Anterior cingulate cortex (tissue), 58 donors: ENCODE measurements at places on chromosomes 3 and 15.
A peak's percentile ranks its signal among the peaks of the same experiment; 100 is the strongest.

- DNase-seq: peak; percentile 56
Observed at GRCh38 chr15:78049691-78050440, 27.6 kb downstream of the TBC1D2B start.

- no peak for DNase-seq
Observed at GRCh38 chr3:196246612-196247308, 30.4 kb downstream of the SLC51A start.

GRCh38 chr3:15121936-15122335 is 23.0 kb upstream of the RBSN start:
- DNase-seq: no peak

DNA sequence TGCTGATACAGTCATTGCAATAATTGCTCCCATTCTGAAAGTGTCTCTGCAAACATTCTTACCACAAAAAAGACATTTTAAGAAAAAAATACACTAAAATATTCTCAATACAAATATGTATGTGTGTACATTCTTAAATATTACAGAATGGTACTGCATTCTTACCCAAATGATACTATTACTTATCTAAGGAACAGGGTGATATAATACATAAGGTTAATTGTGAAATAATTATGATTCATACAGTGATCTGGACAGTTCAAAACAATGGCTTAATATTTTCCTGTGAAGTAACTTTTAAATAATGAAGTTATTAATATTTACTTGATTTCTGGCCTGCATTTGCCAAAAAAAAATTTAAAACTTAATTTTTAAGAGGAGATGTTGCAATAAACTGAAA is 694.6 kb downstream of the TUSC7 start:
- no peak for DNase-seq

GRCh38 chr3:24191801-24192403 is 246.8 kb downstream of the NR1D2 start:
- DNase-seq: no peak

- DNase-seq: no peak
Observed at GRCh38 chr15:40766906-40767837, 2.6 kb upstream of the C15orf62 start.

DNA sequence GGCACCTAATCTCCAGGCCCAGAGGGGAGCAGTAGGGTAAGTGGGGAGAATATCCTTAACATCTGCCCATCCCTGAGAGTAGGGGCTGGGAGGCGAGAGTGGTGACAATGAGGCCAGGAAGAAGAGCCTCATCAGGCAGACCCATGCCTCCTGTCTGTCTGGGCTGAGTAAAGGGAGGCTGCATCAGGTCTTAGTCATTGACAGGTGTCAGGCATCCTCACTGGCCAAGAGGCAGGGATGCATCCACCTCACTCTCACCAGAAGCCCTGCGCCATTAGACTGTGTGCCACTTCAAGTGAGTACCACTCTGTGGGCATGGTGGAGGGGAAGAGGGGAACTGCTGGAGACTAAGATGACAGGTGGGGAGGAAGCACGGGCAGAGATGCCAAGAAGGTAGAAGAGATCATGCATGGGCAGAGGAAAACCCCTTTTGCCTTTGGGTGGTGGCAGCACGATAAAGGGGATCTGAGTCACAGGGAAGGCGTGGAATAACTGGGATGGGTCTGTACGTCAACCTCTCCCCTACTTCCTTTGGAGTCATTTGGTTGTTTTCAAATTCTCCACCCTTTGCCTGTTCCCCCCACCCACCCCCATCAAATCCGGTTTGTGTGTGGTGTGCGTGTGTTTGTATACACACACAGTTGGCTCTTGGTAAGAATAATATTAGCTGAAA is 14.1 kb downstream of the ANAPC13 start:
- DNase-seq: no peak

DNA sequence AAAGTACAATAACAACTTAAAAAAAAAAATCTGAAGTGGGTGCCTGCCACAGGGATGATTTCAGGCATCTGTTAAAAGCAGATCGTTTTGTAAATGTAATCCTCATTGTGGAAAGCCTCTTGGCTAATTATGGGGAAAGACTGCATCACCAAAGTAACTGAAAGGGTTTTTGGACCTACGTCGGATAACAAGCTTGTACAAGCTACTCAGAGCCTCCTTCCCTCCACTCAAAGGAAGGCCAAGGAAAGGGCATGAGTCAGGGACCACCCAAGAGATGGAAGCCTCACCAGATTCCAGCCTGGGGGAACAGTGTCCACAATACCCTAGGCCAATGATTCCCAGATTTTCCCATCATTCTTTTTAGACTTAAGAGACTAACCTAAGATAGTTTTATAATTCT is 84.3 kb downstream of the ATP1B3 start:
- DNase-seq: no peak

DNA sequence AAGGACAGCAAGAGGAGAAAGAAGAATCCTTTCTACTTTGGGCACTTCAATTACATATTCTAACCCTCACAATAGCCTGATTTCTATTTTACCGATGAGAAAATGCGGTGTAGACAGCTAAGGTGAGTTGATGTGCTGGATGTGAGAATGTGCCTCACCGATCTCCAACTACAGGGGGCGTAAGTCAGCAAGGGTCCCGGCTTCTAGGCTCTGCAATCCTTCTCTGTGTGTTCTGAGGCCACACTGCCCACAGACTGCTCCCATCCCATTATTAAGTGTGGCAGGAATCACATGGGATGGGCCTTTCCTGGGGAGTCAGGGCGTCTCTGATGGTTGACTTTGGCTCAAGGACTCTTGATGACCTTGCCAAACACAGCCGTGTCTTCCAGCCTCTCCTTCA is 23.6 kb upstream of the RPL35A start:
- DNase-seq: no peak

DNA sequence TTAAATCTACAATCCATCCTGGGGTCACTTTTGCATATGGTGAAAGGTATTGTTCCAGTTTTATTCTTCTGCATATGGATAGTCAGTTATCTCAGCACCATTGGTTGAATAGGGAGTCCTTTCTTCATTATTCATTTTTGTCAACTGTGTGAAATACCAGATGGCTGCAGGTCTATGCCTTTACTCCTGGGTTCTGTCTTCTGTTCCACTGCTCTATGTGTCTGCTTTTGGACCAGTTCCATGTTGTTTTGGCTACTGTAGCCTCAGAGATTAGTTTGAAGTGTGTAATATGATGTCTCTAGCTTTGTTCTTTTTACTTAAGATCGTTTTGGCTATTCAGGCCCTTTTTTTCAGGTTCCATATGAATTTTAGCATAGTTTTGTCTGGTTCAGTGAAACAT is 795.8 kb downstream of the OTOL1 start:
- no peak for DNase-seq

DNA sequence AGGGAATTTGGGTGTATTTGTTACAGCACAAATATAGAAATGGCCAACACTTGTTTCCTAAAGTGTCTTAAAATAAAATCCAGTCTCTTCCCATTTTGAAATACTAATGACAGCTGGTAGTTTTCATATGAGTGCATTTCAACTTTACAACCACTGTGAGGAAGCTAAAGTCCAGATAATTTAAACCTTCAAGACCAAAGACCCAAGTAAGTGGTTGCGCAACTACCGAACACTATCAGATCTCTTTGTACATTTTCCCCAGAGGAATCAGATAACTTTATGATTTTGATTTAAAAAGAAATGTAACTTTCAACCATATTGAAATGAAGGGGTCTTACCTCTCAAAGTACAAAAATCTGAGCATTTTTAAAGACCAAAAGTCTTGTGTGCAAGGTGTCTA is 14.3 kb downstream of the BCL2L10 start:
- DNase-seq: no peak

GRCh38 chr3:140863580-140864009 is 78.0 kb upstream of the SLC25A36 start:
- no peak for DNase-seq

GRCh38 chr15:98124581-98124980 is 164.1 kb downstream of the ARRDC4 start:
- no peak for DNase-seq

DNA sequence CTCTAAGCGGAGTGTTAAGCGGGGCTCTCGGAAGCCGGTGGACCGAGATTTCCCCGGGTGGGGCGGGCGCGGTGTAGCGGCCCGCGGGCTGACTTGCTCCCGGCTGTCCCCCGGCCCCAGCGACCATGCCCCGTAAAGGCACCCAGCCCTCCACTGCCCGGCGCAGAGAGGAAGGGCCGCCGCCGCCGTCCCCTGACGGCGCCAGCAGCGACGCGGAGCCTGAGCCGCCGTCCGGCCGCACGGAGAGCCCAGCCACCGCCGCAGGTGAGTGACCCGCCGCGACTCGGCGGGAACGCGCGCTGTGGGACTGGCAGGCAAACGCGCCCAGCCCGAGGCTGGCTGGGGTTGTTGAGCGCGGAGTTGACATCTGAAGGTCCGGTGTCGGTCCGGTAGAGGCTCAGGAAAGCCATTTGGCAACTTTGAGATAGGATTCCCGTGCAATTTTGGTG is 1.3 kb downstream of the SMC4 start:
- no peak for DNase-seq

- peak; percentile 57 for DNase-seq
Observed at GRCh38 chr3:42032693-42033349, 58.3 kb upstream of the TRAK1 start.

DNA sequence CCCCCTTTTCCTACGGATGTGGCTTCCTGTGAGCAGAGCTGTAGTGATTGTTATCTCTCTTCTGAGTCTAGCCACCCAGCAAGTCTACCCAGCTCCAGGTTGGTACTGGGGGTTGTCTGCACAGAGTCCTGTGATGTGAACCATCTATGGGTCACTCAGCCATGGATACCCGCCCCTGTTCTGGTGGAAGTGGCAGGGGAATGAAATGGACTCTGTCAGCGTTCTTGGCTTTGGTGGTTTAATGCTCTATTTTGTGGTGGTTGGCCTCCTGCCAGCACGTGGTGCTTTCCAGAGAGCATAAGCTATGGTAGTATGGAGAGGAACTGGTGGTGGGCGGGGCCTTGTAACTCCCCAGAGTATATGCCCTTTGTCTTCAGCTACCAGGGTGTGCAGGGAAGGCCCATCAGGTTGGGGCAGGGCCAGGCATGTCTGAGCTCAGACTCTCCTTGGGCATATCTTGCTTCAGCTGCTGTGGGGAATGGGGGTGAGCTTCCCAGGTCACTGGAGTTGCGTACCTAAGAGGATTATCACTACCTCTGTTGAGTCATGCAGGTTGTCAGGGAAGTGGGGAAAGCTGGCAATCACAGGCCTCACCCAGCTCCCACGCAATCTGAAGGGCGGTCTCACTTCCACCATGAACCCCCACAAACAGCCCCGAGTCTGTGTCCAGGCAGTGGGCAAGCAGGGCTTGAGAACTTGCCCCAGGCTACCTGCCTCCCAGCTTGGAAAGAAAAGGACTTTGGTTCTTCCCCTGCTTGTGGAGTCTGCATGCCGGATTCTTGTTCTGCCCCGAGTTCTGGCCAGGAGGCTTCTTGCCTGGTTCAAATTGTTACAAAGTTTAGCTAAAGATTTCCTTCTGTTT is 9.0 kb upstream of the ADGRG7 start:
- DNase-seq: no peak

DNA sequence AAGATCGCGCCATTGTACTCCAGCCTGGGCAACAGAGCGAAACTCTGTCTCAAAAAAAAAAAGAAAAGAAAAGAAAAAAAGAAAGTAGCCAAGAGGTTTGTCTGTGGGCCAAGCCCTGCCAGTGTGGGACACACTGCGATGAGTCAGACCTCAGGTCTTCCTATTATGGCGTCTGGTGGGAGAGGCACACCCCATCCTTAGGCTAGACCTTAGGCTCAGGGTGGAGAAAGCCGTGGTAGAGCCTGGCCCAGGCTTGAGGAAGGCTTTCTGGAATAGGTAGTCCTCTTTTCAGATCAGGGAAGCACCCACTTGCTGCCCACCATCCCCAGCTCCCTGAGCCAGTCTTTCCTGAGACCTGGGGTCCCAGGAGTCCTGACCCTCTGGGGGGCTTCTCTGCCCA is 6.0 kb downstream of the HEMK1 start:
- DNase-seq: no peak

GRCh38 chr15:84624359-84624758 is 23.6 kb downstream of the ZSCAN2 start:
- DNase-seq: no peak

- DNase-seq: no peak
Observed at GRCh38 chr3:174153871-174154270, 705.3 kb upstream of the NAALADL2 start.

DNA sequence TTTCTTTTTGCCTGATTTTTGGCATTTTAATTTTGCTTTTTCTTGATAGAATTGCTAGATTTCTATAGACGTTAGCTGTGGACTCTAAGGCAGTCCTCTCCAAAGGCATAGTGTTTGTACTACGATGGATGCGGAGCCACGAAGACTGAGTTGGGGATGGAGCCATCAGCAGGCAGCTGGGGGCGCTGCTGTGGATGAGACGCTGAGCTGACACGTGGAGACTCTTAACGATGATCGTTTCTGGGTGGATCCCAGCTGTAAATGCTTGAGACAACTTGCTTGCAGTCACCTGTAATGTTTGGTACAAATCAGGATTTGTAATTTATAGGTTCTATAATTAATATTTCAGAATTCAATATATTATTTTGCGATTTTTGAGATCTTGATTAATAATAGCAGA is 13.3 kb upstream of the PPP1R2 start:
- peak; percentile 32 for DNase-seq

GRCh38 chr3:86175051-86175536 is 815.9 kb downstream of the VGLL3 start:
- DNase-seq: no peak

DNA sequence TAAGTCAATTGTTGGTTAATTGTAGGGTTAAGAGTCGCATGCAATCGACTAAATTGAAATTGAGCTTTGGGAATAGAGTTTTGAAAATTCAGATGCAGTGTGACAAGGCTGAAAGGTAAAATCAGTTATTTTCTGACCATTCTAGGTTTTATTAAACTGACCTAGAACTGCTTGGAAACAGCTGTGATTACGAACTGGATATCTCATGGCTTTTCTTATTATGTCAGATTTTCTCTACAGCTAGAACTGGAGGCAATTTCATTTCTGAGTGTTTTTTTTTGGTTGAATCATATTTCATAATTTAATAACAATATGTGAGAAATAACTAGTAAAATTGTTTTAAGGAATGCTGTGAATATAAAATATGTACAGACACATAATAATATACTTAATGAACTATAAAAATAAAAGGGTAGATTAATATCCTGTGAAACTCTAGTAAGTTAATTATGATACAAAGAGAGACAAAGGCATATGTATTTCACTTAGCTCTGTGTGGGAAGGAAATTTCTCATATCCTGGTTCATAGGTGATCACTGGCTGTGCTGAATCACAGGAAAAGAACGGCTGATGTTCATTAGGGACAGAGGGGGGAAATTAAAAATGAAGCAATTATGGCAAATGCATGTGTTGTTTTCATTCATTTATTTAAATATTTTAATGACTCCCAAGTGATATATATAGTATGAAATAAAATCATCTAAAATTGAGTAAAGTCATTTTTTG is 403.2 kb downstream of the ZIC1 start:
- DNase-seq: no peak

- no peak for DNase-seq
Observed at GRCh38 chr3:119981386-119981785, 112.9 kb downstream of the GSK3B start.

- DNase-seq: no peak
Observed at GRCh38 chr3:169179321-169179720, 484.2 kb downstream of the MECOM start.

- no peak for DNase-seq
Observed at GRCh38 chr3:190404715-190405114, 16.8 kb downstream of the CLDN16 start.
